NCI-H1436 (cell line): ENCODE measurements at places on chromosomes 6 and 20.

- no peak for DNase-seq
Measured at GRCh38 chr6:35735452-35735851, 1.4 kb upstream of the ARMC12 start.

DNA sequence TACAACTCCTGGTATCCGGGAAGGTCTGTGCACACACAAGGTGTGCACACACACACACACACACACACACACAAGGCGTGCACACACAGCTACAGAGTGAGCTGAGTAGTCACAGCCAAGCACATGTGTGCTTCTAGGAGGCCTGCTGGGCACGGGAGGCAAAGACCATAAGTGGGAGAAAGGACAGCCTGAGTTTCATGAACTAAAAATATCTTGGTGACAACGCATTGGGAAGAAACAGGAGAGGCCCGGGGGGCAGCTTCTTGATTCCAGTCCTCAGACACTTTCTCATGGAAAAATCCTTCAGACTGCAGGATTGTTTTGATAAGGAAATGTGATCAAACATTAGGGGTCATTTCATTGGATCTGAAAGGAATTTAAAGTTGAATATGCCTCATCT is 2.6 kb downstream of the TRAF3IP2 start:
- no peak for DNase-seq

DNA sequence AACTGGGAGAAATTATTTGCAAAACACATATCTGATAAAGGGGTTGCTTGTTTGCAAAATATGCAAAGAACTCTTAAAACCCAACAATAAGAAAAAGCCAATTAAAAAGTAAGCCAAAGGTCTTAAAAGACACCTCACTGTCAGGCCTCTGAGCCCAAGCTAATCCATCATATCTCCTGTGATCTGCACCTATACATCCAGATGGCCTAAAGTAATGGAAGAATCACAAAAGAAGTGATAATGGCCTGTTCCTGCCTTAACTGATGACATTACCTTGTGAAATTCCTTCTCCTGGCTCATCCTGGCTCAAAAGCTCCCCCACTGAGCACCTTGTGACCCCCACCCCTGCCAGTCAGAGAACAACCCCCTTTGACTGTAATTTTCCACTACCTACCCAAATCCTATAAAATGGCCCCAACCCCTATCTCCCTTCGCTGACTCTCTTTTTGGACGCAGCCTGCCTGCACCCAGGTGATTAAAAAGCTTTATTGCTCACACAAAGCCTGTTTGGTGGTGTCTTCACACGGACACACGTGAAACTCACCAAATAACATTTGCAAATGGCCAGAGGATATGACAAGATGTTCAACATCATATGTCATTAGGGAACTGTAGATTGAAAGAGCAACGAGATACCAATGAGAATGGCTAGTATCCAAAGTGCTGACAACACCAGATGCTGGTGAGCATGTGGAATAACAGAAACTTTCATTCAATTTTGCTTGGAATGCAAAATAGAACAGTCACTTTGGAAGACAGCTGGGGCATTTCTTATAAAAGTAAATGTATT is 565.0 kb upstream of the ADGRB3 start:
- no peak for DNase-seq

DNA sequence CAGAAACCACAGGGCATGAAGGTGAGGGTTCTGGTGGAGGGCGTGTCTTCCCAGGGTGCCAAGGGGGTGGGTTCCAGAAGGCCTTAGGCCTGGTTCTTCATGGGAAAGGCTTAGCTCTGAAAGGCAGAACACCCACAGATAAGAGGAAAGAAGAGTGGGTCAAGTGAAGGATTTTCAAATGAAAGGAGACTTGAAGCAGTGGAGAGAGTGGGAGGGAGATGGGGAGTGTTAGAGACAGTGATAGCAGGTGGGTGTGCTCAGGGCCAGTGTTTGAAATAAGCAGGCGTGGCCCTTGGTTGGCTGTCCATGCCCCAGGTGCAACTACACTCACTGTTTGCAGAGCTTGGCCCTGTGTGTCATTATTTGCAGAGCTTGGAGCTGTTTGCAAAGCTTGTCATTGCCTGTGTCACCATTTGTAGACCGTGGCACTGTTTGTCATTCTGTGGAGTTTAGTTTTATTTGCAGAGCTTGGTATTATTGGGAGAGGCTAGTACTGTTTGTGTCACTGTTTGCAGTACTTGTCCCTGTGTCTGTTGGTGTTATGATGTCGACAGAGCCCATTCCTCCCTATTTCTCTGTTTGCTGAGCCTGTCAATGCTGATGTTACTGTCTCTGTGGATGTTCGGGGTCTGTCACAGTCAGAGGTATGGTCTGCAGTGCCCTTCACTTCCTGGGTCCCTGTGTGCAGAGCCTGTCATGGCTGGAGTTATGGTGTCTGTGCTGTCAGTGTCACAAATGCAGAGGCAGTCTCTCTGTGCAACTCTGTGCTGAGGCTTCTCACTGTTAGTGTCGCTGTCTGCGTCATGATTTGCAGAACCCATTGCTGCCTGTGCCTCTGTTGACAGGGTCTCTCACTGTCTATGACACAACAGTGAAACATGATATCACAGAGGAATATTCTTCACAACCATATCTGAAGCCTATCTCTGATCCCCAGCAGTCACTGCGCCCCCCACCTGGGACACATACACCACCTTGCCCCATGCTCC is 127.7 kb upstream of the LRFN2 start:
- no peak for DNase-seq

GRCh38 chr20:53068241-53068640 is 96.1 kb downstream of the TSHZ2 start:
- no peak for DNase-seq

DNA sequence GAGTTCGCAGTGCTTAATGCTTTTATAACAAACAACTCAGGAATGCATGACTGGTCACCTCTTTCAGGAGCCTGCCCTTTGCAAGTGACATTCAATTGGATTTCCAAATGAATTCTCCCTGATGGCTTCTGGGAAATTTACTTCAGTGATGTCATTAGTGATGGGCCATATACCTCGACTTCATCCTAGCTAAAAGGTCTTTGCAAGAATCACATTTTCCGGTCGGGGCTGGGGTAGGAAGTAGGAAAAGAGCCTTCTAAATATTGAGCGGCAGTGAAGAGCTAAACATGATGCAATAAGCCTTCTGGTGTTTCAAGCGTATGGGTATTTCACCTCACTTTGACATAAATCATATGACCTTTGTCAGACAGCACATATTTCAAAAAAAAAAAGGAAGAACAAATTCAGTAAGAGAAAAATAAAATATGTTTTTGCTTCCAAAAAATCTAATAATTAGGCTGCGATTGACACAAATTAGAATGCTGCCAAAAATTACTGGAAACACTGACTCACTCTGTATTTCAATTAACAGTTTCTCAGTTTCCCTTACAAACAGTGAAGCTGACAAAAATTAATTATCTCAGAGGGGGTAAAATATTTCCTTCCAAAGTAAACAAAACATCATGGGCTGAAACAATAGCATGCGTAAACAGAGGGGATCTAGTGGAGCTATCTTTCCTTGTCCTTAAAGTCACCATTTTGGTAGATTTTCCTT is 39.8 kb downstream of the ADTRP start:
- no peak for DNase-seq

GRCh38 chr20:50398064-50398463 is 112.1 kb upstream of the PTPN1 start:
- DNase-seq = no peak

GRCh38 chr20:49620364-49621240 is 52.7 kb upstream of the PTGIS start:
- no peak for DNase-seq

GRCh38 chr6:122052346-122052900 is 347.0 kb upstream of the HSF2 start:
- DNase-seq = no peak

DNA sequence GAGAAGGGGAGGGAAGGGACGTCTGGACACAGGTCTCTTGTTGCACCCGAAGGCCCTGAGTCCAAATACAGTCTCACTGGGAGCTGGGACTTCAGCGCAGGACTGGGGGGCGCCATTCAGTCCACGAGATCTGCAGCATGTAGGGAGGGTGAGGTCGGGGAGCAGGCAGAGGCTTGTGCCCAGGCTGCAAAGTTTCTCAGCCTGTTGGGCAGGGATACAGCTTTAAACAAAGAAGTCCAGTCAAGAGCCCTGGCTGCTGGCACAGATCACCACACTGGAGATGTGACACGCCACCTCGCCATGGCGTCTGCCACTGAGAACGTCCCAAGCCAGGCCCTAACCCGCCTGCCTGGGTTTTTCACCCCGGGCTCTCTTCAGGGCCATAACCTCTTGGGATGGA is 256.6 kb downstream of the DLL1 start:
- no peak for DNase-seq

GRCh38 chr6:25835442-25836283 is 3.8 kb upstream of the SLC17A1 start:
- no peak for DNase-seq

DNA sequence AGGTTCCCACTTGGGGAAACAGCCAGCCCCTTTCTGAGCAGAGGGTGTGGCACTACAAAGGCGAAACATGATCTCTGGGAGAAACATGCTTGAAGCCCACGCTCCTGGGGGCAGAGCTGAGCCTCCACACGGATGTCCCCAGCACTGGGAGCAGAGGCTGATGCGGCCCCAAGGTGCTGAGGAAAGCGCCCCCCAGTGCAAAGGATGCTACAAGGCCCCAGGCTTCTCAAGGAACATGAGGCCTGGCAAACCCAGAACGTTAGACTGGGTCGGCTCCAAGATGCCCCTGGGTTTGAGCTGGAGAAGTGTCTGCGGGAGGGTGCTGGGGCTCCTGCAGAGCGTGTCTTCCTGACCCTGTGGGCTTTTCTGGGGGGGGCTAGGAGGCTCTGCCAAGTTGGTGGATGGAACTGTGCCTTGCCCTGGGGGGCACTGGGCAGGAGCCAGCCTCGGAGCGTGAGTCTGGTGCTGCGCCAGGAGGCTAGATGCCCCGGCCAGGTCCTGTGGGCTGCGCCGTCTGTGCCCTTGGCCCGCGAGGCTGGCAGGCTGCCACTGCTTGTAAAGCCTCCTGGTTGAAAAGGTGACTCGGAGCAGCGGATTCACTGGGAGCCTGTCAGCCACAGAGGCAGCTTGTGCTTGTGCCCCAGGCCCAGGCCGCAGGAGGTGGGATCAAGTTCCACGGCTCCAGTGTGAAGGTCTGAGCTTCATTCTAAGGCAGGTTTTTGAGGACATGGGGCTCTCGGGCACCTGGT is 8.1 kb downstream of the SYNJ2 start:
- no peak for DNase-seq

DNA sequence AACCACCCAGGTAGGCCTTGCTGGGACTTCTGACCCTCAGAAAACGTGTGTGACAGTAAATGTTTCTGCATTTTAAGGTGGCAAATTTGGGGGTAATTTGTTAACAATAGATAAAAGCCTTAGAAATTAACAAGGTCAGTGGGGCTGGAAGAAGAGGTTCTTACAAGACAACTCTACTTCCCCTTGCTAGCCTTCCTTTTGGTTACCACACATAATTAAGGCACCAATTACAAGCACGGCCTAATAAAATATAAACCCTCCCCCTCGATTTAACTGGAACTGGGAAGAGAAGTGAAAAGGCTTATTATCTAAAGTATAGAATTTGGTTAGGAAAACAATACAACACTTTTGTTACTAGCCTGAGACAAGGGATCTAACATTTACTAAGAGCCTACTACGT is 38.8 kb downstream of the ELOVL5 start:
- DNase-seq = no peak

DNA sequence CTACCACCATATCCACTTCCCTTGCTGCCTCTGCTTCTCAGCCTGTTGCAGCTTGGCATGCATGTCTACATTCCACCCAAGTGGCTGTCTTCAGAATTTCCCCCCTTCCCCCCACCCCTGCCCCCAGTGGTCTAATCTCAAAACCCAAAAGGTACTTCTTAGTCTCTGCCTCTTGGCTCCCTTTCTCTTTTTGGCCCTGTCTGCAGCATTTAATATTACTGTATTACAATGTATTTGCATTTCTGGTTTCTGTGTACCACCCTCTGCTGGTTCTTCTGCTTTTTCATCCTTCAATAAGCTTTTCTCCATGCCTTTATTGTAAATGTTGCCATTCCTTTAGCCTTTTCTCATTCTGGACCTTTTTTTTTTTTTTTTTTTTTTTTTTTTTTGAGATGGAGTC is 43.0 kb downstream of the RPRD1B start:
- no peak for DNase-seq

DNA sequence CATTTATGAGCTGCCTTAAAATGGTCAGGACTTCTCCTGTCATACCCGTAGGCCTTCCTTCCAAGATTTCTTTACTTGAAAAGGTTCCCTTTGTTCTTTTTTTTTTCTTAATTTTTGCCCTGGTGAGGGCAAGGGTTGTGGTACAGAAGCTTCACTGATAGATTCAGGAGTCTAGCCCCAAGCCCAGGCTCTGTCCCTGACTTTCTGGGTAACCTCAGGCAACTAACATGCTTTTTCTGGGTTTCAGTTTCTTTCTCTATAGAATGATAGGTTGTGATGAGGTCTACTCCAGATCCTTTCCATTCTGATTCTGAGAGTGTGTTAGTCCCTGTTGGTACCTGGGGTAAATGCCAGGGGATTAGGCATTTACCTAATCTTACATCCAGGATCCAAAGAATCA is 21.2 kb downstream of the SNPH start:
- no peak for DNase-seq

DNA sequence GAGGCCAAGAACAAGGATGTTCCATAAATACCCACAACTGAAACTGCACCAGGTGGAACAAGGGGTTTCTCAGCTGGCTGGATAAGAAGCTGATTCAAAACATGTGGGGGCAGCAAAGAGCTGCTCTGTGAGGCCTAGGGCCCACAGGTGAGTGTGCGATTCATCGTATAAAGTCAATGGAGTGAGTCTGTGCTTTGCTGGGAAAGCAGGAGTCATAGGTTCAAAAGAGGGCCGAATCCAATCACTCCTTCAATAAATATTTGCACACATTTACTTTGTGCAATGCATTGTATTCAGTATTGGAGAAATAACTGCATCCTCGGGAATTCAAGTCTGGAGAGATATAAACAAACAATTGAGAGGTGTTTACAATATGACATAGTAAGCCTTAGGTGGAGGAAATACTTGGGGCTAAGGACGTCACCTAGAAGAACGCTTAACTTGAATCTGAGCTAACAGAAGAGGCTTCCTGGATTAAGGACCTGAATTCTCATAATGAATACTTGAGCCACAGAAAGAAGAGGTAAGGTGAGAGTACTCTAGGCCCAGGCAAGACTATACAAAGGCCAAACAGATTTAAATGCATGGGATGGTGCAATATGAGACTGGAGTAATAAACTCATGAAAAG is 83.7 kb upstream of the TMEM30A start:
- DNase-seq = peak; percentile 11

- no peak for DNase-seq
Measured at GRCh38 chr20:63052571-63053431, 46.0 kb upstream of the BHLHE23 start.

GRCh38 chr6:17476511-17476910 is 83.1 kb downstream of the CAP2 start:
- no peak for DNase-seq

GRCh38 chr6:79742030-79742429 is 110.9 kb downstream of the SH3BGRL2 start:
- DNase-seq = no peak

GRCh38 chr6:38599261-38599660 is 40.5 kb downstream of the BTBD9 start:
- DNase-seq = no peak

DNA sequence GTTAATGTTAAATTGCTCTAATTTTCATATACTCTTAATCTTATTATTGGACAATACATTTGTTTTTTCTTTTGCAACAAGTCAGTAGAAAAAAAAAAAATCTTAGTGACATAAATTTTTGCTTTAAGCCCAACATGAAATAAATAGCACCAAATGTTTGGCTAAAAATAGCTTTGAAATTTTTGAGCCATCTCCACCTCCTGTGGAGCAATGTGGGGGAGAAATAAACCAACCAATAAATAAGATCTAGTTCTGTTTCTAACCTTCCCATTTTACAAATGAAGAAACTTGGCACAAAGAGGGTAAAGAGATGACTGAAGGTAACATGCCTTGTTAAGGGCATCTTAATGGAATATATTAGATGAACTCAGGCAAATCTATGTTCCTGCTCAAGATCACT is 91.4 kb downstream of the PRKN start:
- no peak for DNase-seq
